ENCODE measurements at places on chromosomes 2 and 18.

GRCh38 chr2:54524226-54524991 is 68.3 kb downstream of the SPTBN1 start:
- DNase-seq, result no peak

DNA sequence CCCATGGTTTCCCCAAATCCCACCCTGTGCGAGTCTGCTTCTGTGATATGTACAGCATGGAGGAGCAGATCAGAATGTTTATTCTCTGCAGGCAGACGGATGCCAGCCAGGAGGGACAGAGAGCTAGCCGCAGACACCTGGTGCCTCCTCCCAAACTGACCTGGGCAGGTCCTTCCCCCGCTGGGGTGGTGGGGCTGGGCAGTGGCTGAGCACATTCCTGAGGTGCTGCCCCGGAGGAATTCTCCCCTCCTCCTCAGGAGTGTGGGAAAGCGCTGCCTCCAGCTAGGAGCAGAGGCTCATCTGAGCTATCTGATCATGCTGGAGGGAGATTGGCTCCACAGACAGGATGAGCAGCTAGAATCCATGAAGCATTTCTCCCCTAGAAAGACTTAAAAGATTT is 21.7 kb downstream of the C2orf92 start:
- no peak for DNase-seq

DNA sequence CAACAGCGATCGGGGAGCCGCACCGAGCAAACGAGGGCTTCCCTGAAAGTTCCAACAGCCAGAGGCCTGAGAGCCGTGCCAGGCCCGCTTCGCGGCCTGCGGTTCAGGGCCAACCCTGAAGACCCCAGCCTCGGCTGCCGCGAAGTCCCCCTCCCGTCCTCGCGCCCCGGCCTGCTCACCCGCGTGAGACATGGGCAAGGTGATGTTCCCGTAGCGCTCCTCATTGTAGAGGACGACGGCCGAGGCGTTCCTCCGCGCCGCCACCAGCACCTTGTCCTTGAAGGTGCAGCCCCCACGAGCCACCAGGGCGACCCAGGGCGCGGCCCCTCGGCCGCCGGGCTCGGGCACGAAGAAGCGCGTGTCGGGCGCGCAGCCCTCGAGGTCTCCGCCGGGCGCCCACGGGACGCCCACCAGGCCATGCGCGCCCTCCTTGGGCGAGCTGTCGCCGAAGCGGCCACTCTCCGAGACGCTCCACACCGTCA is 510 bp downstream of the RNF149 start:
- peak; percentile 18 for DNase-seq

DNA sequence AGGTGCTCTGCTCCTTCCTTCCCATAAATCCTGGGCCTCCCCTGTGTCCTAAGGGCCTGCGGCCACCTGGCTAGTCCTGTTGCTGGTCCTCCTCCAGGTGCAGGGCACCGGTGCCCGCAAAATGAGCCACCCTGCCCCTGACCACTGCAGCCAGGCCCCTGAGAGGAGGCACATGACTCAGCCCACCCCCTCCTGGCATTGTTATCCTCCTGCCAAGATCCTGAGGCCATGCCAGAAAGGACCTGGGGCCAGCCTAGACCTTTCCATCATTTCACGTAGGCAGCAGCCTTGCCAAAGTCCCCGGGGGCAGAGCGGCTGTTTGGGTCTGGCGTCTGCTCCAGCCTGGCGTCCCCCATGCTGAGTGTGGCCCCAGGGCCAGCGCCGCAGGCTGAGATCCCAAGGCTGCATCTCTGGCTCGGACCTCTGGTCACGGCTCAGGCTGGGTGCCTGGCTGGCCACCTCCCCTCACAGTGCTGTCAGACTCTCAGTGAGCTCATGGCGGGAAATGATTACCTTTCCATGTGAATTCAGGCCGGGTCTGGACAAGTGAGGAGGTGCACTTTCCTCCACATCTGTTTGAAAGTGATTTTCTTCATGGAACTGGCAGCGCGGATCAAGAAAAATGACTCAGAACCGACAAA is 81.0 kb downstream of the NDUFA10 start:
- no peak for DNase-seq

- no peak for DNase-seq
Observed at GRCh38 chr2:128301501-128301966, 17.1 kb downstream of the HS6ST1 start.

Measured in stimulated activated CD4-positive, alpha-beta T cell treated with anti-CD3 and anti-CD28 coated beads, Interleukin-1b, Interleukin-23, amount 100 ng/mL, for 4 hours (primary cell).